ENCODE measurements at places on chromosomes 5 and 9.

GRCh38 chr9:38057416-38058195, 11.4 kb downstream of the SHB start:
- DNase-seq = peak; percentile 35

- no peak for DNase-seq
Measured at GRCh38 chr9:20358207-20358606, 264.1 kb downstream of the MLLT3 start.

DNA sequence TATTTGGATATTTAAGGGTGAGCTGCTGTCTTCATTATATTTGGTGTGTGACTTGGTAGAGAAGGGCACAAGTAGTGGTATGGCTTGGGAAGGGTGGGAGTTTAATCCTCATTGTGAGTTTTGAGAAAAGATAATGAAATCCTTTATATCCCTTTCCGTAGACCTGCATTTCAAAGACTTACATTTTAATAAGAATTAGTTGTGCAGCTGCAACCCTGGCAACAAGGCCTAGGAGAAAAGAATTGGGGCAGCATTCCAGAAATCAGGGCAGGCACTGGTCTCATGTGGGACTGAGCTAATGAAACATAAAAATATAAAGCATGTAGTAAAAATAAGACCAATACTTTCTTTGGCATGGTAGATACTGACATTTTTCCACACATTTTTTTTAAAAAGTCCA, 60.5 kb downstream of the CDC42SE2 start:
- DNase-seq = no peak

GRCh38 chr5:12017007-12017406, 112.8 kb upstream of the CTNND2 start:
- no peak for DNase-seq

- DNase-seq = no peak
Measured at GRCh38 chr5:131224387-131225201, 39.3 kb upstream of the CDC42SE2 start.

DNA sequence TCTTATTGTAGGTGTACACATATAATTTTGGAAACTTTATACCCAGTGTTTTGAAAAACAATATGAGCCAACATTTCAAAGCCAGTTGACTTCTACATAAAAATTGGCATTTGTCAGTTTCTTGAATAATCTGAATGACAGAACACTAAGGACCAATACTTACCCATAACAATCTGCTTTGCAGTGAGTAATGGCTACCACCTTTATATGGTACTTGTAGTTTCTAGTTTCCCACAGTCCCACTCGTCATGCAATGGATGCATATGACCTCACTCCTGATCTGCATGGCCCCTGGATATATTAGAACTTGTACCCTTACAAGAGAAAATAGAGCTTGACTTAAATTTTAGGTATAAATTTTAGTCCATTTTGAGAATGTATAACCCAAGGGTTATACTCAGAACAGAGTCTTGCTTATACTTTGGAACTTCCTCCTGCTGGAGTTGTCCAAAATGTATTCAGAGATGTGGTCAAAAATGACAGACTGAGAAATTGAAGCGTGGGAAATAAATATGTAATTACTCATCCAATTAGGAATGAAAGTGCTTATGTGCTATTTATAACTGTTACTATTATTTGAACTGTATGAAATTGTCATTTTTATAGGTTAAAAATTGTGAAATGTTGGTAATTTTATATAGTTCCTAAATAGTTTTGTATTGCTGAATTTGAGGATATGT, 19.5 kb downstream of the XRCC4 start:
- DNase-seq = no peak

GRCh38 chr5:94469894-94470329, 148.5 kb downstream of the KIAA0825 start:
- DNase-seq = no peak

- DNase-seq = no peak
Measured at GRCh38 chr9:116075191-116075590, 78.4 kb upstream of the PAPPA start.

GRCh38 chr5:122220511-122220910, 91.2 kb downstream of the ZNF474 start:
- no peak for DNase-seq

GRCh38 chr5:74534397-74535129, 106.0 kb downstream of the ENC1 start:
- no peak for DNase-seq

DNA sequence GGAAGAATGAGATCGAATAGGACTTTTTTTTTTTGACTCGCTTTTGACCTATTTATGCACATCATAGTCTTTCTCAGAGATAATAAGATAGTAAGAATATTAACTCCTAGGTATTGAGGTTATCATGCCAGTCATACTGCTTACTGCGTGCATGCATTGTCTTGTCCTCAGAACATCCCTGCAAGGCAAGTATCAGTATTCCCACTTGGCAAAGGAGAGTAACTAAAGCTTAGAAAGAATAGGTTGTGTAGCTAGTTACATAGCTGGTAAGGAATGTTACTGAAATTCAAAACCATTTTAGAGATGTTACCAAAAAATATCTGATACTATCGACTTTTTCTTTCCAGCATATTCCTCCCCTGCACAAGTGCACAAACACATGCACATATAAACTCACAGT, 296.1 kb upstream of the CLINT1 start:
- no peak for DNase-seq

- DNase-seq = no peak
Measured at GRCh38 chr9:119884438-119884837, 515.2 kb upstream of the BRINP1 start.

DNA sequence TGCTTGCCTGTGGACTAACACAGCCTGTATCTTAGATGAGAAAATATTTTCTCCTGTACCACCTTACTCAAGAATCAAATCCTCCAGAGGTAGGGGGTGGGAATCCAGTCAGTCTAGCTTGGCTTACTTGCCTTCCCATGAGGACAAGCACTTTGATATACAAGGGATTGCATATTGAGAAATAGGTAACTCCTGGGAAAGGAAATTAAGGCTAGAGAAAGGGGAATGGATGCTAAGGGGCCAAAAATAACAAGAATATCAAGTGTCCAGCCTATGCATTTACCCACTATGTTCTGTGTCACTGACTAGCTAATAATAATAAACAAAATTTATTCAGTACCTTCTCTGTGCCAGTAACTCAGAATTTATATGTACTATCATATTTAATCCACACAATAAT, 21.4 kb upstream of the SNX2 start:
- DNase-seq = no peak

DNA sequence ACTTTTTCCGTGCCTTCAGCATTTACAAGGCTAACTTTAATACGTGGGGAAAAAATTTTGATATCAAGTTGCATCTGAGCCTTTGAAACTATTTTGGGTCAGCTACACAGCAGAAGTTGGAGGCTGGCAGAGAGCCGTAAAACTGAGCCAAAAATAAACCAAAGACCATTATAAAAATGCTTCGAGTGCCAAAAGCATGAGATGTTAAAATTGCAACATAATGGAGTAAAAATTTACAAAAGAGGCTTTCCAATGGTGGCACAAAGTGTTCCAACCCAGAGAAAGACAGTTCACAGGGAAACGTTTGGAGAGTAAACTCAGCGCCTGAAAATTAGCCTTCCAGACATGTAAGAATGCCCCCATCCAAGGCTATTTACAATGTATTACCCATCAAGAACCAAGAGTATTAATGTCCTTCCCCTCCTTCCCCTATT, 190.3 kb downstream of the TLE1 start:
- no peak for DNase-seq

- no peak for DNase-seq
Measured at GRCh38 chr5:142466195-142466971, 141.6 kb upstream of the SPRY4 start.

- DNase-seq = peak; percentile 58
Measured at GRCh38 chr9:34628656-34629490, at the start of gene ARID3C. Gene ARID3C, minus strand, starts transcription at chr9:34629066. Its CDS starts 1,052 bp downstream, at chr9:34628014.

- DNase-seq = no peak
Measured at GRCh38 chr5:37704406-37704805, 135.4 kb downstream of the GDNF start.

GRCh38 chr5:180523629-180524466, 29.7 kb downstream of the CNOT6 start:
- no peak for DNase-seq

- DNase-seq = no peak
Measured at GRCh38 chr5:101585366-101585765, 682.3 kb upstream of the ST8SIA4 start.

GRCh38 chr9:71910650-71911060, 338 bp downstream of the ABHD17B start:
- DNase-seq = no peak

GRCh38 chr5:159811712-159812111, 104.6 kb upstream of the ADRA1B start:
- no peak for DNase-seq

GRCh38 chr9:121753802-121754654, 102.6 kb downstream of the DAB2IP start:
- no peak for DNase-seq

GRCh38 chr5:111133436-111133751, 41.2 kb downstream of the WDR36 start:
- no peak for DNase-seq

GRCh38 chr9:92147030-92147851, 32.0 kb upstream of the SPTLC1 start:
- no peak for DNase-seq

- DNase-seq = no peak
Measured at GRCh38 chr5:139481122-139481533, 1.4 kb downstream of the STING1 start.

DNA sequence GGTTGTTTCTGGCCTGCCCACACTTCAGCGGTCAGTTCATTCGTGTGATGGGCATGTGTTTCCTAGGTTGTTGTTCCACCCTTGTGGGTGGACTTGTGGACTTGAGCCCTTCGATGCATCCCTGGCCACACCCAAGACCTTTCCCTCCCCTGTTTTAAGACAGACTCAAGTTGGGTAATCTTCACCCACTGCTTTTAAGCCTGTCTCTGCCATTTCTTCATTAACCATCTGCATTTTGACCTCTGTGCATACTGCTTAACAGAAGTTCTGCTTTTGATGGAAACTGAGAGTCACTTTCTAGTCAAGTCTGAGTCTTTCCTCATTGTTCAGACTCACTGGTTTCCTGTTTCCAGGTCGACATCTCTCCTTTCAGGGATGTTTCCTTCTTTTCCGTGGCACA, 233.7 kb downstream of the ARHGEF28 start:
- DNase-seq = no peak

- DNase-seq = no peak
Measured at GRCh38 chr9:131879911-131880290, 140.0 kb upstream of the RAPGEF1 start.

DNA sequence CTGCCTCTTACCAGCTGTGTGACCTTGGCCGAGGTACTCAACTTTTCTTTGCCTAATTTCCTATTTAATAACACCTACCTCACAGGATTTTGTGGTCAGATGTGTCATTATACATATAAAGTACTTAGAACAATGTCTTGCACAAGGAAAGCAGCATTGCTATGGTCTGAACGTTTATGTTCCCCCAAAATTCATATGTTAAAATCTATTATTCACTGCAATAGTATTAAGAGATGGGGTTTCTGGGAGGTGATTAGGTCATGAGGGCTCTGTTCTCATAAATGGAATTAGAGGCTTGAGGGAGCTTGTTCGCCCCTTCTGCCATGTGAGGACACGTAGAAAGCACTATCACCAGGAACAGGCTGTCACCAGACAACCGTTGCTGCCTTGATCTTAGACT, 10.9 kb upstream of the RNF145 start:
- no peak for DNase-seq

GRCh38 chr5:59356813-59357380, 536.6 kb downstream of the PDE4D start:
- DNase-seq = no peak

DNA sequence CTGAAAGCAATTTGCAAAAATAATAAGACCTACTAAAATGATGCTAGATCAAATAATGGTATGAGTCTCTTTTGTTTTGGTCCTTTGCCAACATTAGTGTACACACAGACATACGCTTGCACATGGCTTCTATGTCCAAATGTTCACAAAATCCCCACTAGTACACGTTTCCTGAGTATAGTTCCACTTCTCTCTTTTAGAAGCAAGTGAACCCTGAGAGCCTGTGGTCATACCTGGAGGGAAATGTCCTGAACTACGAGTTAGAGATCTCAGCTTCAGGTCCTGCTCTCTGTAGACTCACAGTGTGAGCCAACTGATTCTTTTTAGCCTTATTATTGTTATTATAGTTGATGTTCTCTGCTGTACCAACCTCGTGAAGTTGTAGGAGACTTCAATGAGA, 47.3 kb upstream of the ACTBL2 start:
- DNase-seq = no peak

- DNase-seq = no peak
Measured at GRCh38 chr5:82346399-82347165, 68.4 kb upstream of the RPS23 start.

DNA sequence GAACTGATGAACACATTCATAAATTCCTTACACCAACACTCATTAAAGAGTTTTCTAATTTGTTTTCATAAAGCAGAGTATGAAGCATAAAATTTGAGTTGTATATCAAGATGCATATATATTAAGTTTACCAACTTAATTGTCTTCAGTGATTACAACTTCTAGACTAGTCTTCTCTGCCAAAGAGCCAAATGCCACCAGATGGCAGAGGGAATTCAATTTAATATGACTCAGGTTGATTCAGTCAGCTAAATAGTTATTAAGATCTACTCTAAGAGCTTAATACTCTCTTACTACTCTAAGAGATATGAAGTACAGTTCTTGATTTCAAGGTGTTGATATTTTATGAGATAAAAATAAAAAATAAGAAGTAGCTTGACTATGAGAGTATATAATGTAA, 53.4 kb downstream of the CDH10 start:
- DNase-seq = no peak

- no peak for DNase-seq
Measured at GRCh38 chr5:63111891-63112290, 533.3 kb downstream of the LRRC70 start.

- no peak for DNase-seq
Measured at GRCh38 chr9:106717686-106718085, 145.3 kb upstream of the ZNF462 start.

DNA sequence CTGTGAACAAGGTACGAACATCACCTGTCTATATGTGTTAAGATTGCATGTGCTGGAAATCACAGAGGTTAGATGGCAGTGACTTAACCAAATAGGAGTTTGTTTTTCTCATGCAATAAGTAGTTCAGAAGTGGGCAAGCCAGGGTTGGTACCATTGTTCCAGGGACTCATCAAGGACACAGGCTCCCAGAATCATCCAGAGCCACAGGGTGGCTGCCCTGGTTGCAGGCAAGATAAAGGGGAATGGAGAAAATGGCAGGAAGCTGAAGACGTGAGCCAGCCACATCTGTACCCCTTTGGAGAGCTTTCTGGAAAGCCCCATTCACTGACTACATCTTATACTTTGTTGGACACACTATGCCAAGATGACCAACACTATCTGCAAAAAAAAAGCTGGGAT, 126.0 kb upstream of the IL12B start:
- DNase-seq = no peak

DNA sequence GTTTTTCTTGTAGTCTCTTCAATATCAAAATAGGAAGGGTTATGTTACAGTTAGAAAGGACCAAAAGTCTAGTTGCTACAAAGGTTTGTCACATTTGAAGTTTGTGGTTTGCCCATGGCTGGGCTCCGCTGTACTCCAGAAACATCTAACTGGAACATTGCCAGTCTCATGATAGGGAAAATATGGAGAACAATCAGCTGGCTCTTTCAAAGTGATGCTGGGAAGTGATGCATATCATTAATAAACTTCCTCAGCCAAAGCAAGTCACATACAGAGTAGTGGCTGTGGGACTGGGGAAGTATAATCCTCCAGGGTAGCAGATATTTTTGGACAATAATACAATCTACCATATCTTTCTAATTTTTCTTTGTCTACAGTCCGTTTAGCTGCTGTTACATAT, 8.8 kb downstream of the BTF3 start:
- DNase-seq = no peak

Measured in T47D (cell line).